ENCODE measurements at places on chromosomes 6 and 20. TPM values are rescaled to one million over a fixed set of nuclear protein-coding genes. Genes with fewer than 3 reads are reported as not detected.

ZBTB12 gene
- total RNA-seq: 2.2 TPM

GRM4 gene
- not detected for total RNA-seq

ARMH2 gene
- total RNA-seq: 1.6 TPM

SPO11 gene
- total RNA-seq: not detected

ASCC3 gene
- total RNA-seq: 76.7 TPM

CTCFL gene
- total RNA-seq: not detected

RAMACL gene
- 0.22 TPM for total RNA-seq

NFKBIL1 gene
- total RNA-seq: 14.5 TPM

Data from T-helper 1 cell treated with Interleukin-12 subunit alpha and Interleukin-12 subunit beta and Interleukin-4 antibody, amounts not matched to agents 30 ng/mL and 1 ng/mL, for 36 hours (primary cell).